ENCODE measurements at places on chromosomes 5 and 9.

DNA sequence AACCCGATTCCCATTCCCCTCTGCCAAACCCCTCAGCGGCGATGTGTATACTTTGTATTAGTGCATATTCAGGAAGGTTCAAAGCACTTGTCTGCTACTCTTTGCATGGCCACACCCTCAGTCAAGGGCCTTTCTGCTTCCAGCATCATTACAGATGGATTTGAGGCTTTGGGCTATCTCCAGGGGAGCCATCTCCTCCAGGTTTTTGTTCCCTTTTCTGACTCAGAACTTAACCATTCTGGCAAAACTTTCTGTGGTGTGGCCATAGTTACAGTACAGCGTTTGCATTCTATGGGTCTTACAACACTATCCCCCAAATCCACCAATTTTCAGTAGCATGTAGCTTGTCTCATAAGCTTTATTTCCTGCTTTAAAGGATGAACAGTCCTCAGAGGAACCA, 36.0 kb upstream of the SVEP1 start:
- DNase-seq, result no peak

DNA sequence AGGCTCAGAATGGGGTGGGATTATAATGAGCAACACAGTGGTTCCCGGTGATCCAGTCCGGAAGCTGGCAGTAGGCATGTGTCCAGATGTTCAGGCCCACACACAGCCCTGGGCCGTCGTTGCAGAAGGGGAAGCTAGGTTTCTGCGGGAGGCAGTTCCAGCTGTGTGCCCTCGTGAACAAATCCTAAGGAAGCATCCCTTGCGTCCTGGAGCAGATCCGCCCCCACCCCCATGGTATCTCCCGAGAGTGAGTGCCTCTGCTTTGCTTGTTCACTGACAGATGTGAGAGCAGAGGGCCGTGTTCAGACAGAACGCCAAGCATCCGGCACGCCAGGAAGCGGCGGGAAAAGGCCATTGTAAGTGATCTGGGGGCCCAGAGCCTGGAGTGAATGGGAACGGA, 104.8 kb downstream of the PDE6A start:
- DNase-seq, result no peak

GRCh38 chr5:32358611-32359010, 45.9 kb upstream of the MTMR12 start:
- no peak for DNase-seq

DNA sequence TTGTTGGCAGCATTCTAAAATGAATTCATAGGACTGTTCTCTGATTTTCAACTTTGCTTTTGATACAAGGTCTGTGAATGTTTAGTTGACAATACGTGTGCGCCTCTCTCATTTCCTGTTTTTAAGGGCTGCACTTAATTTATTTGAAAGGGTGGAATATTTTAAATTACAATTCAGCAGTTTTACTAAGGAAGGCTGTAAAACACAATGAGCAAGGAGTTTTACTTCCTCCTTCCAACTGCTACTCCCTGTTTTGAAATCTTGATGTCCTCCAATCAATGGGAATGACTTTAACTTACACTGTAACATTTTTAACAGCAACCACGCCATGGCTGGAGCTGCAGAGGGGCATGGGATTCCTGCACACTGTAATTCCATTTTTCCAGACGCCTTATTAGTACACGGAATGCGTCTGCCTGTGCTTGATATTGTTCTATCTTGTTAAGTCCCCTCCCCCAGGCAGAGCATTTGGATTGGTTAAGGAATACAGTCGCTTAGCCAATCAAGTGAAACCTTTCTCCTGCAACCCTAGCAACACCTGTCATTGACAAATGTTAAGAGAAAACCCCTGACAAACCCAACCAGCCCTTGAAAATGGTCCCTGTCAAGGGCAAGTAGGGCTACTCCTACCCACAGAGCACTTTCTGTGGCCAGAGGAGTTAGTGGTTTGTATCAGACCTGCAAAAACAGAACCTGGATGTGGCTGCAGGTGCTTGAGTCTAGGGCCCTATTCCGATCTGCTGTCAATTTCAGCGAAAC, 12.5 kb upstream of the ZSWIM6 start:
- DNase-seq, result no peak

DNA sequence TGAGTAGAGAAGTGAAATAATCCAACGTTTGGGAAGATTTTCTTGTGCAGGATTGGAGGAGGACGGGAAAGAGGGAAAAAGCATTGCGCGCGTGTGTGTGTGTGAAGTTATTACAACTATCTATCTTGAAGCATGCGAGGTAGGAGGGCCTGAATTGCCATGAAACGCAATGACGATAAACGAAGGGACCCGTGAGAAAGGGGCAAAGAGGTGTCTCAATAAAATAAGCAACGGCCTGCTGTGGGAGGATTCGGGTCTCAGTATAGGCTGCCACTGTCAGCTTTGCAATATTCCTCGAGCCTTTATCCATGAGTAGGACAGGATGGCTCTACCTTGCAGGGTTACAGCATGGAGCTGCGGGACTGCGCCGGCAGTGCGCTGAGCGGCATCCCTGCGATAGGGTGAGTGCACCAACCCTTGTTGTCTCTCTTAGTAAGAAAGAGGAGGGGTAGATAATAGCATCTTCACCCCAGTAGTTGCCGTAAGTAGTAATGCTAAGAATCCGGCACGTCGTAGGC, 631 bp upstream of the RCL1 start:
- no peak for DNase-seq

GRCh38 chr5:63727583-63727982, 234.7 kb downstream of the HTR1A start:
- no peak for DNase-seq

DNA sequence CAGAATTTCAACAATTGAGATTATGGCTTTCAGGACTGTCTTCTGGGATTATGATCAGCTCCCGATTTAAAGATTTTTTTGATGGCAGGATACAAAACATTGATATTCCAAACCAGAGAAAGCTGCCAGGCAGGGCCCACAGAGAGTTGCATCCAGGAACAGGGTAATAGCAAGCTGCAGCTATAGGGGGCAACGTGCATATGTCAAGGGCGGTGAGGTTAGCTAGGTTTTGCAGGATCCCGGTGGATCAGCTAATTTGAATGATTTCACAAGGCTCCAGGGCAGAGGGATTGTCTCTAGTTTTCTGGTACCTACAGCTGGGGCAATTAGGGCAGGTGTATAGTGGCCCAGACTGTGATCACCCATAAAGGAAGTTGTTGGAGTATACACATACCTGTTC, 339.4 kb downstream of the CHSY3 start:
- no peak for DNase-seq

- no peak for DNase-seq
Observed at GRCh38 chr5:72474046-72474500, 33.1 kb downstream of the ZNF366 start.

- no peak for DNase-seq
Observed at GRCh38 chr9:83280268-83280667, 217.3 kb upstream of the RASEF start.

DNA sequence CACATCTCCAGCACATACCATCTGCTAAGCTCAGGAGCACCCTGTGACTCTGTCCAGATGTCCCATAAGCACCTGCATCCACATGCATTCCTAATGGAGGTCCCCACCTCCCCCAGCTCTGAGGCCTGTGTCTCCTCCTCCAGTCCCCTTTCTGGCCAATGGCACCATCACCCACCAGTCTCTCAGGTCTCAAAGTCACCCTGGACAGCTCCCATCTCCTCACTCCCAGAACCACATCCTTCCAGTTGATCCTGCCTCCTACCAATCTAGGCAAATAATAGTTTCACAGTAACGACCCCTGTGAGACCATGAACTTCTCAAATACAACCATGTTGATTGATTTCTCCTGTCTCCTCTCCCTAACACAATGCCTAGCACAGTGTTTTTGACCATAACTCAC, 40.1 kb downstream of the GGTA1 start:
- no peak for DNase-seq

DNA sequence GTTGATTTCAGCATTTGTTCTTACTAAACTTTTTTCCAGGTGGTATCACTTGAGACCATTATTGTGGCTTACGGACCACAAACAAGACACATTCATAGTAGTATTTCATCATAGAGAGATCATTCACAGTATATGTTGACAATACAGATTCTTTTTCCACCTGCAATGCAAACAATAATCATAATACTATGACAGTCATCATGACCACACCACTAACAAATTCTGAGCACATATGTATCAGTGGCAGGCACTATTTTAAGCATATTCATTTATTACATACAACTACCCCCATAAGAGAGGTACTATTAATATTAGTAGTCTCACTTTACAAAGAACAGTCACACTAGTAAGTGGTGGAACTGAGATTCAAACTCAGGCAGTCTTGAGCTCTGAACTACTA, 31.0 kb upstream of the C9orf40 start:
- no peak for DNase-seq

DNA sequence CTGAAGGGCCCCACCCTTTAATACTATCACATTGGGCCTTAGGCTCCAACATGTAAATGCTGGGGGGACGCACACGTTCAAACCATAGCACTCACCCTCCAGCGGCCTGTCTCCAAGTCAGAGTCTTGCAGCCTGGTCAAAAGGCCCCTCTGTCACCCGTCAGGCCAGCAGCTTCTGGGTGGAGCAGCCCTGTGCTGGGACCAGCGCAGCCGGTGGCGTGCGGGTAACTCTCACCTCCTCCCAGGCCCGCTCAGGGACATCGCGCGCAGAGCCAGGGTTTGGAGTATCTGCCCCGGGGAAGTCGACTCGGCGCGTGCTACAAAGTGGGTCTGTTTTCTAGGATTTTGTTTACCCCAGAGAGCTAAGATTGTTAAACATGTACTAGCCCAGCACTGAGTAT, 93.0 kb upstream of the COL5A1 start:
- DNase-seq, result no peak

GRCh38 chr5:181188700-181189362, 16.2 kb downstream of the TRIM7 start:
- DNase-seq, result no peak

GRCh38 chr5:115450741-115451140, 93.8 kb downstream of the FEM1C start:
- DNase-seq, result no peak

- DNase-seq, result no peak
Observed at GRCh38 chr5:167821151-167821550, 470.3 kb upstream of the WWC1 start.

GRCh38 chr9:112315331-112316257, 17.8 kb downstream of the PTBP3 start:
- no peak for DNase-seq

DNA sequence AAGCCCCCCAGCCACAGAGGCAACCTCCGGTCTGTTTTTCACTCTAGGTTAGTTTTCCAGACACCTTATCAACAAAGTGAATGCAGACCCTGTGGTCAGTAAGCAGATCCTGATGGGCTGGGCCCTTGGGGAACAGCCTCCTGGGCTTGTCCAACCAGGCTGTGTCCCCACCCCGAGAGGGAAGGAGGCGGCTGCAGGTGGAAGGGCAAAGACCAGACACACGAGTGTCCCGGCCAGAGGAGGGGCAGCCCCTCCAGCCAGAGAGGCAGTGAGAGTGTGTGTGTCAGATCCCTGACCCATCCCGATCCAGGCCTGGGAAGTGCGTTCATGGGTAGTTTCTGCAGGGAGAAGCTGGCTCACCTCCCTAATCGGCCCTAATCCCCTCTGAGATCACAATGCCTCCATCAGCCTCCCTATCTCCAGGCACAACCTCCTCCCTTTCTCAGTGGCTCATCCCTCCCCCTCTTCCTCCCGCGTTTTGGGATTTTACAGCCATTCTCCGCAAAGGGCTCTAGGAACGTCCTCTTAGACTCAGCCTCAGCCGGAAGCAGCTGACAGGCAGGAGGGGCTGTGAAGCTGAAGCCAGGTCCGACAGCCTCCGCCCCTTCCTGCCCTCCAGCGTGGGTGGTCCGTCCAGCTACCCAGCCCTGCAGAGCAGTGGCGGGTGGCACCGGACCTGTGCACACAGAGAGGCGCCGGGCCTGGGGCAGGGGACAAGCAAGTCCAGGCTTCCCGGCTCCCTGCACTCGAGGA, 9.7 kb downstream of the SLC12A7 start:
- DNase-seq, result no peak

GRCh38 chr5:117103703-117104102, 529.1 kb upstream of the SEMA6A start:
- DNase-seq, result no peak

DNA sequence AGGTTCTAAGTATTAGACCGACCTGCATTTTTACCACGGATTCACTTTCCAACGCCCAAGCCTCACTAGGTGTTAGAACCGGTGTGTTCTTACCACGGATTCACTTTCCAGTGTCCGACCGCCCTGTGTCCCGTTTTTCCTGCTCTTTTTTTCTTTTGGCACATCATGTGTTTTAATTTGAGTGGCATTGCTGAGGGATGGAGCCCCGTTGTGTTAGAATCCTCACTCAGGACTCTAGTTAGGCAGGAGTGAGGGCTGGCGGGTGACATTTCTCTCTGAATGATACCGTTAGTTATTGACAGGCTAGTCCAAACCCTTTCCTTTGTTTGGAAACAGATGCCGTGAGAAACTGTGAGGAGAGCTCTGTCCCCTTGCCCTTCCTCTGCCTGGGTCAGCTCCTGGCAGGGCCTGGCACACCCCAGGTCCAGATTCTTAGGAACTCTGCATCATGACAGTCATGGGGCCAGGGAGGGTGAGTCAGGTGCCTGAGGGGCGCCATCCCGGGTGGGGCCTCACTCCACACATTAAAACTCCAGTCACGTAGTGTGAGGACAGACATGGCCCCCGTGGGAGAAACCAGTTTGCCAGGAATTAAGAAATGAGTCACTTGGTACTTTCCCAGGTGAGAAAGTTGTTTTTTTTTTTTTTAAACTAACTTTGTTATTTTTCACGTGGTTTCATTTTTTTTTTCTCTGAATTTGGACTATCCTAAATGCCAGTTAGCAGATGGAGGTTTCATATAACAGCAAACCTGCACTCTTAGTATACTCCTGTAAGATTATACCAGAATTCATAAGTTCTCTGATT, 15.8 kb downstream of the EXOC3 start:
- peak; percentile 41 for DNase-seq

DNA sequence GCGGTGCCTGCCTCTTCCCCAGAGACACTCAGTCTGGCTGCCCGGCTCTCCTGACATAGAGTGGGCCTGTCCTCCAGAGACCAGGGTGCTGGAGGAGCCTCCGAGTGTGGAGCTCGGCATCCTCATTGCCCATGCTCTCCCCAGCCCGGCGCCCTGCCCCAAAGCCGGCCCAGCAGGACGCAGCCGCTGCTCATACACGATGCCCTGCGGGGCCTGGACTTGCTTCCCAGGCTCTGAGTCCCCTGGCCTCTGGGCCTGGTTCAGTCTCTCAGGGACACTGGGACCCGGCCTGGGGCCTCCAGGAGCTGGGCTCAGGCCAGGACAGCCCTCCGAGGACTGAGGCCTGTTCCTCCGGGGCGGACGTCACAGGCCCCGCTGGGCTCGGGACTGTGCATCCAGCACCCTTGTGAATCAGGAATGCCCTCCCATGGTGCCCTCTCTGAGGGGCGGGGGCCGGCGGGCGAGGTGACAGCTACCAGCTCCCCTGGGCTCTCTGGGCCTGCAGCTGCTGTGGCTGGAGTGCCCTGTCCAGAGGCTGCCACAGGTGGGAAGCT, 23.2 kb downstream of the TPPP start:
- no peak for DNase-seq

- DNase-seq, result no peak
Observed at GRCh38 chr9:35738924-35739323, 6.5 kb downstream of the CREB3 start.

DNA sequence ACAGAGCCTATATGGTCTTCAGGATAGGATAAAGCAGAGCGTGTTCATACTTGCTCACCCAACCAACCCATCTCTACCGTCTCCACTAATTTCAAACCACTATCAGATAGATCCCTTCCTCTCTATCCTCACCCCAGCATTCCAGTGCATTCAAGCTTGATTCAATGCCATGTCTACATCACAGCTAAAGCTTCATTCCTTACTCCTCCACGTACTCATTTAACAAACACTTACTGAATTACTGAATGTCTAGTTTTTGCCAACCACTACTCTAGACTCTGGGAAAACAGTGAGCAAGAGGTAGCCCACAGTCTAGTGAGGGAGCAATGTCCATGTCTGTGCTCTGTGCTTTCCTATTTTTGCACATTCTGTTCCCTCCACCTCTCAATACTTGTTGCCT, 163.5 kb upstream of the MSX2 start:
- DNase-seq, result no peak
